Activated naive CD4-positive, alpha-beta T cell treated with anti-CD3 and anti-CD28 coated beads, Interleukin-2, amount 50 U/mL, for 72 hours (primary cell): ENCODE measurements at places on chromosomes 3 and 15. TPM values are rescaled to one million over a fixed set of nuclear protein-coding genes. Genes with fewer than 3 reads are reported as not detected.

DNA sequence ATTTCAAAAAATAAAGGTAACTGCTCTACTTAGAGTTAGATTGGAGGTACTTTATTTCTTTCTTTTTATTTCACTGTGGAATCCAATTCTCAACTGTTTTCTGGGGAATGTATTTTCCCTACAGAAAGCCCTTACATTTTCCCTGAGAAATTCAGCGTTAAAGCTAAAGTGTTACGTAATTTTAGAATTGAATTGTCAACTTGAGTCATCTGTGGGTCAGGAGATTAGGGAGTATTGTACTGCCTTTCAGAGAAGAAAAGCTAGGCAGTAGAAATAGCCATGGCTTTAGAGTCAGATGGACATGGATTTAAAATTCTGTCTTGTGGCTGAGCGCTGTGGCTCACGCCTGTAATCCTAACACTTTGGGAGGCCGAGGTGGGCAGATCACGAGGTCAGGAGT is 728.6 kb downstream of the ROBO1 start:
- no peak for DNase-seq

DNA sequence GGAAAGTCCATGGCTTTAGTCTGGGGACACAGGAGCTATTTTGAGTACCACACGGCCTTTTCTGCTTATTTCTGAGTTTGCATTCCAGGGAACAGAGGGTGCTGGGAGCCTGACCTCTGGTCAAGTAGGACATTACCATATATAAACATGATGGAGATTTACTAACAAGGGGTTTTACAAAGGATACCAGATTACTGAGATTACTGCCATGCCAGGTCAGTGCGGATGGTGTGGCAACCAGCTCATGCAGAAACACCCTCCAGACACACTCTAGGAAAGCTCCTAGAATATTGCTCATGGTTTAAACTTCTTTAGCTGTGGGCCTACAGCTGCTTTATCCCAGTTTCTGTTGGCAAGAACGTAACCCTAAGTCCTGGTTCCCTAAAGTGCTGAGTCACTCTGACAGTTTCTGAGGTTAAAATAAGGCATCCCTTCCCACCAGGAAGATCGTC is 54.3 kb upstream of the AGTR1 start:
- DNase-seq, result no peak

PPARG gene
- total RNA-seq, result not detected

FBXO40 gene
- total RNA-seq, result not detected

MEGF11 gene
- total RNA-seq, result not detected

DNA sequence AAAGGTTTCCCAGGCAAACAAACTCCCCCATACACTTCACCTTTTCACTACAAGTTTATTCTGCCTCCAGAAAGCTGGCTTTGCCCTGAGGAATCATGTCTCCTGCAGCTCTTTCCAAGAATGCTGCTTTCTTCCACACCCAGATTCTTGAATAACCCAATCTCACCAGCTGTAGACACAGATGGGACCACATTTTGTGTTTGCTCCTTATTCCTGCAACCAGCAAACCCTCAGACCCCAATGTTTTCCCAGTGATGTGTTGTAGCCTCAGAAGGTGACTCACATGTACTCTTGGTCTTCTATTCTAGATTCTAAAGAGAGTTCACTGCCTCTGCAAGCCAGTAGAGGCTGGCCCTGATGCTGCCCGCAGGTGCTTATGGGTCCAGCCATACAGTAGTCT is 23.6 kb upstream of the TRIM59 start:
- no peak for DNase-seq

CERS3 gene
- total RNA-seq, result 0.23 TPM

- DNase-seq, result no peak
These were observed 182.4 kb downstream of the ADAMTS9 start for GRCh38 chr3:64505419-64505818.

DNA sequence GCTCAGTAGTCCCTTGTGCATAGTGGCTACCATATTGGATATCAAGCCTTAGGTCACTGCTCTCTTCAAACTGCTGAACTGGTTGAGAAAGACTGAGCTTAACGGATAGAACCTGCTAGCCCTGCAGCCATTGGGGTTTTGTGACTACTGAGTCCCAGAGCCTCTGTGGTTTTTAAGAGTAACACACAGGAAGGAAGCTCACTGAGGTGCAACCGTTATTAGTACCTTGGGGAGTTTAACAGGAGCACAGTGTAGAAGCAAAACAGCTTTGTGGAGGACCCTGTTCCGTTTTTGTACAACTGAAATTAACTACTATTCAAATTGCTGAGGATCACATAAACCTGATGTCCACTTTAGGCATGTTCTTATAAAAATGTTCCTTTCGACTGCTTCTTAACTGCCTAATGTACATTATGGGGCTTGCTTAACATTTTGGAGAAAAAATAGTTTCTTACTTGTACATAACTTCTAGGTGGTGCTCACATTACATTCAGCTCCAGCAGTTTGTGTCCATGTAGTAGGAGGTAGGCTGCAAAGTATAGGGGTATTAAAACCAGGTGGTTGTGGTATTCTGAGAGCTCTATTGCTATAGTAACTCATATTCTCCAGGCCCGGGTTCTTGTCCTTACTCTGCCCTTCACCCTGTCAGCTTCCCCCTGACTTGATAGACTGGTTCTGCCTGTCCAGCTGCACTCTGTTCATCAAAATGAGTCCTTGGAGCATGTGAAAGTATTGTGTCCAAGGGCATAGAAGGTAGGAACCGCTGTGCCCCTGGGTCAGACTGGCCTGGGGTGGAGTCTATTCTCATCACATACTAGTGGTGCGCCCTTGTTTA is 17.3 kb downstream of the PXK start:
- DNase-seq, result no peak

CDC25A gene
- 37.6 TPM for total RNA-seq

DNA sequence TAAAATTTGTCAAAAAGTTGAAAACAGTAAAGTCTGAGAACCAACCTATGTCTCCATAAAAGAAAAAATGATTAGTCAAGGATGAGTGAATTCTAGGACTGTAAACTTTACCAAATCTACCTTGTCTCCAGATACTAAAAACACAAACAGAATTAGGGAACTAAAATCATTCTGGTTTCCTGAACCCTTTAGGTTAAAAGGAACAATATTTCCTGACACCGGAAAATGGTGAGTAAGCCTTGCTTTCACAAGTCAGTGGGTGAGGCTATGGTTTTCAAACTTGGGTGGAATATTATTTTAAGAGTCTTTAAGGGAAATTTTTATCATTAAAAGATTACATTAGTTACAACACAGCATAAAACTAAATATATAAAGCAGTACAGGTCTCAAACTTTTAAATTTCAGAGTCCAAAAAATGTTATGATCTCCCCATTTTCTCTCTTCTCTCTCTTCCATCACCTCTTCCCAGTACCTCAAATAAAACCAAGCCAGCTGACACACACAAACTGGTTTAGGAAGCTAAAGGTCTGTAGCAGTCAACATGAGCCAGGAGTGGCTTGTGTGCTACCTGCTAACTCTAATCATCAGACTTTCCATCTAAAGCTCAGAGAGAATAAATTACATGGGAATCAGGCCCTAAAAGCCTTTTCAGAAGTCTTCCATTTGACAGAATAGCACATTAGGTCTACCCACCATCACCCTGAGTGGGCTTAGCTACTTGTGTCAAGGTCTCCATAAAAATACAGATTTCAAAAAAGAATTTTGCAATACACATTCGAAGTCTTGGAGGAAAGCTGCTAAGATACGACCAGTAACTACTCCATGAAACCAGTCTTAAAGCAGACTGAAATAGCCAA is 2.2 kb downstream of the SLC12A6 start:
- no peak for DNase-seq

DNA sequence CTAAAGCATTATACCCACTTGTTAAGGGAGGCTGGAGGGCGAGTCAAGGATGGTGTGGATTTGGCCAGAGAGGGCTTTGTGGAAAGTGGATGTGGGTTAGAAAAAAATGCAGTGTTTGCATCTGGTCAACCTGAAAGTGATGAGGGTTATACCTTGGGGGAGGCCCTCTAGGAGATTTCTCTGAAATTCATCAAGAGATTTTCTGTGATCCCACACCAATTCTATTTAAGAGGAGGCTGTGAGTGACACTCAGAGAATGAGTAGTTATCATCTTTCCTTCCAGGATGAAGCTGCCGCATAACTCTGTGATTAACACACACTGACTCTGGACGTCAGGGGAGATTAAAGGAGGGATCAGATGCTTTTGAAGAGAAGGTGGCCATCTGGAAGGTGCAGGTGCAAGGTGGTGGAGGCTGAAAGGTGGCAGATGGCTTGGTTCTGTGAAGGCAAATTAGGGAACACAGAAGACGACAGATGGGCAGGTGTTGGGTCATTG is 54.8 kb downstream of the ANAPC13 start:
- DNase-seq, result no peak

FRG2C gene
- not detected for total RNA-seq
